Colonic mucosa (tissue), 4 donors: ENCODE measurements at places on chromosomes 2 and 18. TPM values are rescaled to one million over a fixed set of nuclear protein-coding genes. Genes with fewer than 3 reads are reported as not detected.
A peak's percentile ranks its signal among the peaks of the same experiment; 100 is the strongest.

- no peak overlapping the region for H3K27ac ChIP-seq
- no peak for DNase-seq
- H3K4me1 ChIP-seq, result no peaks in the 10 kb centered on the region
- no peaks in the 10 kb centered on the region for H3K27me3 ChIP-seq
- no peak overlapping the region for H3K4me3 ChIP-seq
- no peaks in the 10 kb centered on the region for H3K36me3 ChIP-seq
Observed at GRCh38 chr2:65498396-65498795, 66.0 kb upstream of the SPRED2 start.

- H3K4me1 ChIP-seq, result no peaks in the 10 kb centered on the region
- H3K4me3 ChIP-seq, result no peak overlapping the region
- H3K27me3 ChIP-seq, result no peaks in the 10 kb centered on the region
- DNase-seq, result no peak
Observed at GRCh38 chr2:15667809-15668556, 76.3 kb downstream of the DDX1 start.

DNA sequence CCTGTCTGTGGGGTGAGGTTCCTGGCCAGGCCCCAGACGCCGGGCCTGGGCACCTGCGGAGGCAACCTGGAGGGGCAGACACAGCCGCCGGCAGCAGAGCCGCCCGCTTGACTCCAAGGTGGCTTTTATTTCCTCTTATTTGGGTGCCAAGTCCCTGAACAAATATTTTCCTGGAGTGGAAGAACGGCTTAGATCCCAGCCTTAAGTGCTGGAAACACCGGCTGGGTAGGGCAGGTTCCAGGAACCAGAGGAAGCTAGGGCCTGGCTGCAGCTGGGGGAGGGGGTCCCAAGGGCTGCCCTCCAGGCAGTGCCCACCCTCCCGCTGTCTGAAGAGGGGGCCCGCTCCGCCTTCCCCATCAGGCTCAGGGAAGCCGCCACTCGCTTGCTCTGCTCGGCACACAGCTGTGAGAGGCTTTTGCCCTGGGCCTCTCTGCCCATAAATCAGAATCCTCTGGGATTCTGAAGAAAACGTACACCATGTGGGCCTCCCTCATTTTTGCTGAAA, 28.2 kb downstream of the SDC1 start:
- no peak overlapping the region for H3K4me3 ChIP-seq
- DNase-seq, result peak; percentile 68
- no peaks in the 10 kb centered on the region for H3K36me3 ChIP-seq
- peak overlapping the region; percentile 89 for H3K27ac ChIP-seq

DNA sequence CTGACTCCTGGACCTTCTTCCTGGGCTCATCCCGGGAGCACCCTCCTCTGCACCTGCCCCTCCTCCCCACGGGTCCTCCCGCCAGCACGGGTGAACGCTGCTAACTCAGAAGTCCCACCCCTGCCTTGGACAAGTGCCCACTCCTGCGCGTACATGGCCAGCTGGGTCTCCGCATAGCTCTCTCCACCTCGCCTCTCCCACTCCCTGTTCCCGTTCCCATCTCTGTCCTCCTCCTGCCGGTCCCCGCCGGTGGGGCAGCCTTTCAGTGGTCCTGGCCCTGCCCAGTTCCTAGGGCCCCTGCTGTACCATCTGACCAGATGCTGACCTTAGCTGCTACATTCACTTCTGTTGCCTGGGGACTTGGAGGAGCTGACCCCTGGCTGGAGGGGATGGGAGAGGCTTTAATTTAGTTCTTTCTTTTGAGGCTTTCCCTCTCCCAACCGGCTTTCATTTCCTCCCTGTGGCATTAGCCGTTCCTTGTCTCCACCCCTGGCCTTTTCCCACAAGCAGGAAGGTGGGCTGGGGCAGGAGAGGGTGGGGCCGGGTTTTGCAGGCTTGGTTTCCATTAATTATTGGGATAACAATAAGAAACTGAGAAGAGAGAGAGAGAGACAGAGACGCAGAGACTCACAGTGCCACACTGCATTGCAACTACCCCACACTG, 136.1 kb downstream of the SH3BP4 start:
- H3K27ac ChIP-seq, result no peak overlapping the region
- H3K4me1 ChIP-seq, result no peaks in the 10 kb centered on the region
- no peaks in the 10 kb centered on the region for H3K27me3 ChIP-seq

DNA sequence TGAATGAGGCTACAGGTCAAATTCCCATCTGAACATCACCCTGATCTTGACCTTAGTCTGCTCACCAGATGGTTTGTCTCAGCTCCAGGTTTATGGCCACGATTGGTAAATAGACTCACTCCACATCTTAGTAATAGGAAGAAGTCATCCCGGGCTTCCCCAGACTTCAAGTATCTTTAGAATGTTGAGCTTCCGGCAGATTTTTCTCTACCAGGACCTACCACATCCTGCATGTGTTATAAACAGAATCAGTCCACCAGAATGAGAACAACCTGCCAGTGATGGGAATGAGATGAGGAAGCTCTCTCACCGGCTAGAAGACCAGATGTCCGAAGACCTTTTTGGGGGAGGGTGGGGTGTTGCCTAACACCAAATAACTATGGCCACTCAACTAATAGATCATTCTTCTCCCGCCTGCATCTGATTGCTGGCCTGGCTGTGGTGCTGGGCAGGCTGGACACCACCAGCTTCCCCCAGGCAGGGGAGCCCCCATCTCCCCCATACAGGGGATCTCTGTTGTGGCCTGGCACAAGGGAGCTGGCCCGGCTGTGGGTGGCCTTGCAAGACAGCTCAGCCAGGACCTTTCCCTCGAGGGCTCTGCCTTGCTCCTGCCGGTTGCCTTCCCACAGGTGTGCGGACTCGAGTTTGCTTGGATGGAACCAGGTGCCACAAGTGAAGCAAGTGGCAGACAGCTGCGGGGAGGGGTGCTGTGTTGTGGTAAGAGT, 88.5 kb downstream of the SH3RF3 start:
- peak overlapping the region; percentile 77 for H3K27ac ChIP-seq
- peaks cover 6% of the 10 kb centered on the region for H3K4me1 ChIP-seq
- DNase-seq, result no peak
- H3K36me3 ChIP-seq, result no peaks in the 10 kb centered on the region
- H3K4me3 ChIP-seq, result no peak overlapping the region

DNA sequence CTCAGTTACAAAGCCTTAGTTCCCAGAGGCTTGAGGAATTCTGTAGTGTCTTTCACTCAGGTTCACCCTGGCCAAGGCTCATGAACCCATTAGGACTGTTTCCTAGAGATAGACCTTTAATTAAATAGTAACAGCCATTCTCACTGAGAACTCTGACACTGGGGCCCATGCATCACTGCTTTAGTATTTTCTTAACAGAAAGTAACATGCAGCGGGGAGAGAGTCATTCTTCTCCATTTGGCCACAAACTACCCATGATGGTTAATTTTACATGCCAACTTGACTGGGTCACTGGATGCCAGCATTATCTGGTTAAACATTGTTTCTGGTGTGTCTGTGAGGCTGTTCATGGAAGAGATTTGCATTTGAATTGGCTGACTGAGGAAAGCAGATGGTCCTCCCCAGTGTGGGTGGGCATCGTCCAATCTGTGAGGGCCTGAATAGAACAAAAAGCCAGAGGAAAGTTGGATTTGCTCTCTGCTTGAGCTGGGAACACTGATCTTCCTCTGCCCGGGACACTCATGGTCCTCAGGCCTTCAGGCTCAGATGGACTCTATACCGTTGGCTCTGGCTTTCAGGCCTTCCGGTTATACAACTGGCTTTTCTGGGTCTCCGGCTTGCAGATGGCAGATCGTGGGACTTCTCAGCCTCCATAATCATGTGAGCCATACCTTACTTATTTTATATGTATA, 5.6 kb upstream of the CPLX4 start:
- no peak for DNase-seq
- no peak overlapping the region for H3K4me3 ChIP-seq
- H3K27ac ChIP-seq, result no peak overlapping the region
- no peaks in the 10 kb centered on the region for H3K4me1 ChIP-seq
- no peaks in the 10 kb centered on the region for H3K36me3 ChIP-seq

DNA sequence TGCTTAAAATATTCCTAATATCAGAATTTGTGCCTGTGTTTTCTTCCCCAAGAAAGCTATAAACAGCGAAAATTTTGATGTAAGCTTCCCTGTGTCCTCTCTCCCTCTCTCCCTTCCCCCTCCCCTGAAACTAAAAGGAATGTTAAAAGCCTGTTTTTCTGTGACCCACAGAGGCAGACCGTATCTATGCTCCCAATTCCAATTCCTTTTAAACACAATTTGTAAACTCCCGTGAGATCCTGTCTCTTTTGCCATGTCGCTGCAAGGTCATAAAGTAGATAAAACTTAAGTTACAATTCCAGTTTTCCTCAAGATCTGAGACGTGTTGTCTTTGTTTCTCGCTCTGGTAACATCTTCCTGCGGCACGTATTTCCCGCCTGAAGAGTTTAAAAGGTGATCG, 23.3 kb downstream of the SKA1 start:
- no peaks in the 10 kb centered on the region for H3K4me1 ChIP-seq
- no peak overlapping the region for H3K4me3 ChIP-seq
- H3K36me3 ChIP-seq, result no peaks in the 10 kb centered on the region
- H3K27ac ChIP-seq, result no peak overlapping the region

GRCh38 chr2:64139956-64140355, 4.3 kb downstream of the PELI1 start:
- no peak overlapping the region for H3K27ac ChIP-seq
- H3K4me3 ChIP-seq, result no peak overlapping the region
- H3K27me3 ChIP-seq, result no peaks in the 10 kb centered on the region
- peaks cover 5% of the 10 kb centered on the region for H3K4me1 ChIP-seq
- DNase-seq, result no peak
- no peaks in the 10 kb centered on the region for H3K36me3 ChIP-seq

DNA sequence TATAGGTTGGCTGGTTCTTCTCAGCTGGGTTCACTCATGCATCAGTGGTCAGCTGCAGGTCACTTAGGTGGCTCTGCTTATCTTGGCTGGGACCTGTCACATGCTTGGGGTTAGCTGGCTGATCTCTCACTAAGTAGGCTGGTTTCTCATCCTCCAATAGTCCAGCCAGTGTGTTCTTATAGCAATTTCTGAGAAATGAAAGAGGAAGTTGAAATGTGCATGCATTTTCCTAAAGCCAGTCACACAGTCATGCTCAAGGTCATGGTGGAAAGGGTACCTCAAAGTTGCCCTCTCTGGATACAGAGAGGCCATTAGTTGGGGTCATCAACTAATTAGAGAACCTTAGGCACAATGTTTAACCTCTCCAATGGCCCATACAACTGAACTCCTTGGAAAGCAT, 64.4 kb downstream of the KLHL29 start:
- no peaks in the 10 kb centered on the region for H3K36me3 ChIP-seq
- H3K27me3 ChIP-seq, result no peaks in the 10 kb centered on the region
- DNase-seq, result no peak
- H3K4me3 ChIP-seq, result no peak overlapping the region
- no peak overlapping the region for H3K27ac ChIP-seq
- no peaks in the 10 kb centered on the region for H3K4me1 ChIP-seq

- DNase-seq, result no peak
- peaks cover 20% of the 10 kb centered on the region for H3K4me1 ChIP-seq
- H3K27me3 ChIP-seq, result no peaks in the 10 kb centered on the region
Observed at GRCh38 chr18:23142251-23142929, 7.1 kb downstream of the CABLES1 start.

- H3K36me3 ChIP-seq, result no peaks in the 10 kb centered on the region
- H3K27me3 ChIP-seq, result no peaks in the 10 kb centered on the region
- no peak overlapping the region for H3K4me3 ChIP-seq
- H3K27ac ChIP-seq, result no peak overlapping the region
Observed at GRCh38 chr2:16195681-16196070, 255.3 kb downstream of the MYCN start.

DNA sequence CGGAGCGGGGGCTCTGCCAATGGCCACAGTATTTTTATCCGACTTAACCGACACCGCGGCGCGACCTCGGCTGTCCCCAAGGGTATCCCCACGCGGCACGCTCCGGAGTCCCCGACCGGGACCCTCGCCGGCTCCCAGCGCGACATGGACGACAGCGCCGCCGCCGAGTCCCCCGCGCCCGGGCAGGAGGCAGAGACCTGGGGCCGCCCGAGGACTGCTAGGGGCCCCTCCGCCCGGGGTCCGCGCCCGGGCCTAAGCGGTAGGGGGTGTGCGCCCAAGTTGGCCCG, 468 bp downstream of the UXS1 start:
- H3K4me3 ChIP-seq, result peak overlapping the region; percentile 86
- H3K4me1 ChIP-seq, result no peaks in the 10 kb centered on the region
- peak overlapping the region; percentile 81 for H3K27ac ChIP-seq
- H3K27me3 ChIP-seq, result no peaks in the 10 kb centered on the region

ERBB4 gene
- 0.07 TPM for total RNA-seq

GAL3ST2 gene
- 34.2 TPM for total RNA-seq

RNF125 gene
- total RNA-seq, result 8.4 TPM

B3GNT7 gene
- total RNA-seq, result 244 TPM

NPC1 gene
- total RNA-seq, result 29.9 TPM

NEUROD1 gene
- 1.8 TPM for total RNA-seq

IL1RL2 gene
- 1.9 TPM for total RNA-seq
